ENCODE measurements at places on chromosomes 4 and X.

DNA sequence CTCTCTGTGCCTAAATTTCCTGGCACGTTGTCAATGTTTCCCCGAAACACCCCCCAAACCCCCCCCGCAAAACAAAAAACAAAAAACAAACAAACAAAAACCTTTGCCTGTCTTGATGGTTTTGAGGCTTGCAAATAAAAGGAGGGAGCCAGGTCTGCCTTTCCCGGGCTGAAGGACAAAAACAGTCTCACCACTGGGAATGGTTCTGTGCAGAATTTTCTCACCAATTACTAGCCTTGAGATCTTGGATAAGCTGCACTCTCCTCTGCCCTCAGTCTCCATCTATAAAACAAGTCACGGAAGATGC is 15.5 kb downstream of the NKX3-2 start:
- no peak for DNase-seq

DNA sequence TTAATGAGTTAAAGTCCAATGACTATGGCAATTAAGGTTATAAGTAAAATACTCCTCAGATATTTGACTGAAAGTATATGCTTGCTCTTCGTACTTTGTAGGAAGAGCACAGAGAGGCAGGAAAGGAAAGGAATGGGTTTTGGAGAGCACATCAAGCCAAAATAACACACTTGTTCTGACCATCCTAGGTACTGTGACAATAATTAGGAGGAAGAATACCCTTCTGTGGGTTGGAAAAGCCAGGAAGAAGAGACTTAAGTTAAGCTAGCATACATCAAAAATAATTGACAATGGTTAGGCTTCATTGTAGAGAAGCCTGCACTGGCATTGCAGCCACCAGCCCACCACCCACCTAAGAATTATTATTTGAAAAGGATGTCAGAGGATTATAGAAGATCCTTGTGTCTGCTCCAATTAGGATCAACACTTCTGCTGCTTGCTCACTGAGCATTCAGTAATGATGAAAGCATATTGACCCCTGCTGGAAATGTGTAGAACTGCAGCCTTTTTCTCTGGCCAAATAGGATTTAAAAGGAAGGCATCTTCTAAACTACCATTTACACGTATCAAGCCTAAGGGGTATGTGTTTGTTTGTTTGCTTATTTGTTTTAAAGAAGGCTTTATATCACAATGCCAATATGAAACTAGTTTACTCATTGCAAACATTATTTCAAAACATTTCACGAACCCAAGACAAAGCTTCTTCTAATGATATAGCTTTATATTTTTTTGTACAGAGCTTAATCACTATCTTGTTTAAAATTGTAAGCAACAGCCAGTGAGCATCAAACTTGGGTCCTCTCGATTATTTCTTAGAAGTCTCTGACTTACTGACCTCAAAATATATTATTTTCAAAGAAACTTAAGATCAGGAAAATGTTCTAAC is 286.2 kb upstream of the TET2 start:
- DNase-seq: peak; percentile 56

GRCh38 chr4:45442466-45442865 is 681.4 kb downstream of the GABRG1 start:
- no peak for DNase-seq

GRCh38 chr4:80173401-80173800 is 23.9 kb upstream of the PRDM8 start:
- DNase-seq: no peak

- DNase-seq: no peak
These were observed 373.7 kb downstream of the AR start for GRCh38 chrX:67917421-67918010.

GRCh38 chr4:48243429-48243828 is 26.2 kb downstream of the TEC start:
- DNase-seq: no peak

DNA sequence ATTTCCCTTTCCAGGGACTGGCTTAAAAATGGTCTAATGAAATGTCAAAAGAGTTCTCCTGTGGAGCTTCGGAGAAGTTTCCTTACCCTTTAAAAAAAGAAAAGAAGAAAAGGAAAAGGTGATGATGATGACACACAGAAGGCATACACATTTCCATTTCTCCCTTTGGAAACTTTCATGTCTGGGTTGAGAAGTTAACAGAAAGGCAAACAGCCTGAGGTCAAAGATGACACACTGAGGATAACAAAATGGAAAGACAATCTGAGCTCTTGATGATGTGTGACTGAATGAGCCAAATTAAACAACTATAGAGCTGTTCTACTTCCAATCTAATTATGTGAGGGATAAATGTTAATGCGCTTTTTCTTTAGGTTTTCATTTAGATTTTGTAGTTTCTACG is 32.2 kb downstream of the NFXL1 start:
- DNase-seq: no peak

- DNase-seq: no peak
These were observed 12.5 kb upstream of the HS3ST1 start for GRCh38 chr4:11441194-11441556.

- no peak for DNase-seq
These were observed 70.8 kb downstream of the NPNT start for GRCh38 chr4:105966051-105966450.

DNA sequence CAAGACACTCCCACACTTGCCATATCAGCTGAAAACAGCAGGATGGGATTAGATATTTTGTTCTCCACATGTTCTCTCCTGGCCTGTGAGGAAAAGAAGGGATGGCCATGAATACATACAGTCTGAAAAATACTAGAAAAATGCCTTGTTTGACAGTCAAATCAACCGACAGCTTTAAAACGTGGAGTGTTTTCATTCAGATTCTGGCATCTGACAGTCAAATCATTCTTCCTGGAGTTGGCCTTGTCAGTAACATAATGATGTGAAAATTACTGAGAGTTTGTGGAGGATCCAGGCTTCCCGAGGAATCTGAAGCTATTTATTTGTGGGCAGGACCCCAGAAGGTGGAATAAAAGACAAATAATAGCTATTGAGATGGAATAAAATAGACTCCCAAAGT is 188.2 kb downstream of the LDB2 start:
- no peak for DNase-seq

- no peak for DNase-seq
These were observed 111.8 kb upstream of the STIM2 start for GRCh38 chr4:26748811-26749210.

- no peak for DNase-seq
These were observed 3.4 kb downstream of the MAGEE2 start for GRCh38 chrX:75781611-75782010.

DNA sequence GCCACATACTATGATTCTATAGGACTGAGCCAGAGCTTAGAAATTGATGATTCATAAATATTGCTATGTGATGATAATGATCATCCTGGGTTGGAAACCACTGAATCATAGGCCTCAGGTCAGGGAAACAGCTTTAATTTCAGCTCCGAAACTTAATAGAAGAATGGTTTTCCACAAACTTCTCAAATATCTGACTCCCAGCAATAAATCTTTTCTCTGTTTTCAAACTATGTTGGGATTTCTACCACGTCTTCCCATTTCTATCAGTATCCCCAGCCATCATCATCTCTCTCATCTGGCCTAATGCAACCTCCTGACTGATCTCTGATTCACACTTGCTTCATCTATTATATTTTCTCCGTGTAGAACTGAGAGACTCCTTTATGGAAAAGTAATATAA is 521.8 kb upstream of the AGA start:
- DNase-seq: no peak

- no peak for DNase-seq
These were observed 204.8 kb upstream of the RASGEF1B start for GRCh38 chr4:81676537-81676936.

- DNase-seq: no peak
These were observed 183.5 kb upstream of the NDP start for GRCh38 chrX:44156726-44157125.

DNA sequence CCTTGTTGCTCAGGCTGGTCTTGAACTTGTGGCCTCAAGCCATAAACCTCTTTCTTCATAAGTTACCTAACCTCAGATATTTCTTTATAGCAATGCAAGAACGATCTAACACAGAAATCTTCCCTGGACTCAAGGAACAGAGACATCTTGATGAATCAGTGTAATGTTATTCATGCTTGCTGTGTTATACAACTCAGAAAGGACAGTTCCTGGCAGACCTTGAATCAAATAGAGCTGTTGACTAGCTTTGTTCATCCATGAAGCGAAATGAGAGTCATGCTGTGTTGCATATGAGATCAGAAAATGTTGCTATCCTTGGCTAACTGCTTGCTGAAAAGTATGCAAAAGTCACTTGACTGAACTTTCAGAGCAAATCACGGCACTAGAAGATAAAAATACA is 72.6 kb upstream of the ARHGAP24 start:
- DNase-seq: no peak

- no peak for DNase-seq
These were observed 159.8 kb upstream of the JADE1 start for GRCh38 chr4:128649575-128650205.

DNA sequence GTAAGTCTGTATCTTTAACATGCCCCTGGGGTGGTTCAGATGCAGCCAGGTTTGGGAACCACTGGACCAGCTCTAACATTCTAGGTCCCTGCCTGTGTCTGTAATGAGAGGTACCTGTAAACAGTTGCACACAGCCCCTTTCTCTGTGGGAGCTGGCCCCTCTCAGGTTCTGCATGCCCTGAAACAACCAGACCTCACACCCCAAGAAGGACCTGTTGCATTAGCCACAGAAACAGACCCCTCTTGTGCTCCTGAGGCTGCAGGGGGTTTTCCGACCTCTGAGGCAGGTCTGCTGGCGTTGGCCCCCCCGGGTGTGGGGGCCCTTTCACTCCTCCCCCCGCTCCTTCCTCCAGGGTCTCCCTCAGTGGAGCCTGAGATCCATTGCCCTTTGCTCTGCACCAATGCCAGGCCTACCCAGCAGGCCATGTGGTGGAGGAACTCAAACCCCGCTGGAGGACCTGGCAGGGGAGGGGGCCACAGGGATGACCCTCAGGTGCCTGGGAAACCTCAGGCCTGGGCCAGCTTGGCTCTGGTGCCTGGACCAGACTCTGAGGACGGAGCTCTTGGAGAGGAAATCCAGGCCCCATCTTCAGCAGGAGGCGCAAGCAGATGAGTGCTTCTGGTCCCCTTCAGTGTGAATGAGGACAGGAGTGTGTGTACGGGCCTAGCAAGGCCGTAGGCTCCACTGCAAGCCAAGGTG is 61.4 kb upstream of the PJA1 start:
- no peak for DNase-seq

DNA sequence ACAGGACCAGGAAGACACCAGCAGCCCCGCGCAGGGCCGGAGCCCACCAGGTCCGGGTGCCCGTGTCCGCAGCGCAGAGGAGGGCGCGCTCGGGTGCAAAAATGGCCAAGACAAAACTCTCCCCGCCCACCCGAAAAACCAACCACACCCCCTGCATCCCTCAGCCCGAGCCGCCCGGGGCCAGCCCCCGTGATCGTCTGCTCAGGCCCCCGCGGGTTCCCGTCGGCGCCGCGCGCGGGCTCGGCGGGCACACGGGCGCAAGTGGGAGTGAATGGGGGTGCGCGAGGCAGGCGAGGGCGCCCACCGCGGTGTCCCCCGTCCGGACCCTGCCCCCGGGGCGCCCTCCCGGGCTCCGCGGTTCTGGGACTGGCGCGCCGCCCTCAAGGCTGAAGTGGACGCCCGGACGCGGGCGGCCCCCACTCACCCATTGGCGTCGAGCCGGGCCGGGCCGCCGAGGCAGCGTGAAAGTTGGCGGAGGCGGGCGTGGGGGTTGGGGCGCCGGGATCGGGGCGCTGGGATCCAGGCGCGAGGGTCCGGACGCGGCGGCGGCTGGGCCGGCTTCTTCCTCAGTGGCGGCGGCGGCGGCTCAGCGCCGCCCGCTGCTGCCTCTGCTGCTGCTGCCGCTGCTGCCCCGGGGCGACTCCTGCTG is 393 bp downstream of the SH3KBP1 start:
- DNase-seq: no peak

DNA sequence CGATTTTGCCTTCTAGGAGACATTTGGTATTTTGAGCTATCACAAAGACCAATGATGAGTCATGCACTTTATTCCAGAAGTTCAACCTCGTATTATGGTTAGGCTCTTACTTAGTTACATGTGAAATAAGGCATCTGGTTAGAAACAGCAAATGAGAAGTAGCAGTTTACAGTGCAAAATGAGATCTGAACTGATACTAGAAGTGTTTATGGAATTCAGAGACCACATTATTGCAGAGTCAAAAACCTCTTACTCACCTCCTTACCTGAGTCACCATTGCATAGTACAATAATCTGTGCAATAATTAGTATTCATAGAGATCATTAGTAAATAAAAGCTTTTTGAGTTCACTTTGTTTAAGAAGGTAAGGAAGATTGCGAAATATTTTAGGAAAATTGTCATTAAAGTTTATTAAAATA is 38.7 kb downstream of the SEC24B start:
- DNase-seq: peak; percentile 8

DNA sequence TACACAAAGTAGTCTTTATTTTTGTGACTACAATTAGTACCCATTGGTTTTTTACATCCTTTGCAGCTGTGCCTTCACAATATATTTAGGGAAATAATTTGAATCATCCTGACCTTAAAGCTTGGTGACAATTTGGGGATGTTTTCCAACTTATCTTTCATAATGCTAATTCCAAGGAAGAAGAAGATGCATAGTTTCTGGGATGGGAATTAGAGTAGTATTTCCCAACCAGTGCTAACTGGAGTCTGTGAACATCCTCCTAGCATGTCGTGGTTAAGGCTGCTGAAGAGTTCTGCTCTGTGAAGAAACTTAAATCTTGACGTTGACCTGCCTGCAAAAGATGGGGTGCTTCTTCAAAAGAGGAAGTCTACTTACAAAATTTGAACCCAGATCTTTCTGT is 173.5 kb downstream of the ANK2 start:
- no peak for DNase-seq

- peak; percentile 56 for DNase-seq
These were observed 125.5 kb downstream of the OPHN1 start for GRCh38 chrX:68307769-68308168.

DNA sequence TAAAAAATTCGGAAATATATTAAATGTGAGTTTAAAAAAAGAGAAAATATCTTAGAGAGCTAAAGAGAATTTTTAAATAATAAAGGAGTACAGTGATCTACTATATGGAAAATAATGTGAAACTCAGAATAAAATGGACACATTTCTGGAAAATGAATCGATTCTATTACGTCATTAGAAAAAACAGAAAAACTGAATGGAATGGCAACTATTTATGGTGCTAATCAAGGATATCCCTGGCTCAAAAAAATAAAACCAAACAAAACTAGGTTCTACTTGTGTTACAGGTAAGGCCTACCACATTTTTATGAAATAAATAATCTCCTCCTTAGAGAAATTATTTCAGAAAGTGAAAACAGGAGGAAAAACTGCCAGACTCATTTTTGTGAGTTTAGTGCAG is 5.5 kb upstream of the SLC7A11 start:
- no peak for DNase-seq

- no peak for DNase-seq
These were observed 1851.1 kb upstream of the IGFBP7 start for GRCh38 chr4:58961283-58961682.

DNA sequence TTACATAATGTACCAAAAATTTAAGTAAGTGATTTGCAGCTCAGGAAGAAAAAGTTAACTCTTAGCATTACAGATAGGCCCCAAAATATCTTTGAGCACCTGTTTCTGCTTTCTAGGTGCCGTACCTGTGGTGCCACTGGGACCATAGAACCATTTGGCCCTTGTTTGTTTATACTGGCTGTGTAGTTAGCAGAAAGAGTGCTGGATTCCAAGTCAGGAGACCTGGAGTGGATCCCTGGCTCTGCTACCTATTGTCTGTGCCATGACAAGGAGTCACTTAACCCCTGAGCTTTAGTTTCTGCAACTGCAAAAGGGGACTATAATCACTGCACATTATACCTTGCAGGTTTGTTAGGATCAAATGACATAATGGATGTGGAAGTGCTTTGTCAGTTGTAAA is 137.8 kb upstream of the GPR101 start:
- no peak for DNase-seq

GRCh38 chr4:6781561-6781960 is 966 bp upstream of the KIAA0232 start:
- no peak for DNase-seq

- DNase-seq: peak; percentile 25
These were observed at the start of gene IL1RAPL2 for GRCh38 chrX:104565791-104566680. IL1RAPL2 (plus strand) TSS chrX:104566199.
